ENCODE measurements at places on chromosomes 1 and 21.
A peak's percentile ranks its signal among the peaks of the same experiment; 100 is the strongest.

GRCh38 chr1:97929874-97930851 is 9.3 kb upstream of the DPYD start:
- DNase-seq, result no peak

- no peak for DNase-seq
Observed at GRCh38 chr1:21794656-21795055, 11.7 kb upstream of the USP48 start.

- DNase-seq, result no peak
Observed at GRCh38 chr1:4563586-4563985, 90.8 kb upstream of the AJAP1 start.

DNA sequence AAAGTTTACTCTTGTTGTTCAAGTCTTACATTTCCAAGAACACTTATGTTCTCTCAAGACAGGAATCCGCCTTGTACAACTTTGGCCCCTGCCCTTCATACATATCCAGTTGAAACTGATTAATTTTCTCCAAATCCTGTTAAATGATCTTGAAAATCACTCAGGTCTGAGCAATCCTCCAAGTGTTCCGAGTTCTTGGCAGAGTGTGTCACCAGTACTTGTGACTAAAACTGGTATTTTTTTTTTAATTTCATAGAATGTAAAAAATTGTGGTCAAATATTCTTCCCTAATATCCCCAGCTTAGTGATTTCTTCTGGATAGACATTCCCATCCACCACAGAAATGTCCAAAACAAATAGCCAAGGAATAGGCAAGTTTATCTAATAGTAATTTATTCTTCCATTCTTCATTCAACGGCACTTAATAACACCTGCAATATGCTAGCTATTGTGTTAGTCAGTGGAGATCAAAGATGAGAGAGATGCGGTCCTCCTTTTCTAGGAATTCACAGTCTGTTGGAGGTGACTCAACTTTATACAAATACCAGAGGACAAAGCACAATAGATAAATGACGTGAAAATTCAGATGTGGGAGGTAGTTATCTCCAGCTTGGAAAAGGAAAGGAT is 71.4 kb downstream of the DIRAS3 start:
- DNase-seq, result no peak

GRCh38 chr1:81513796-81514354 is 286.9 kb upstream of the ADGRL2 start:
- DNase-seq, result no peak

DNA sequence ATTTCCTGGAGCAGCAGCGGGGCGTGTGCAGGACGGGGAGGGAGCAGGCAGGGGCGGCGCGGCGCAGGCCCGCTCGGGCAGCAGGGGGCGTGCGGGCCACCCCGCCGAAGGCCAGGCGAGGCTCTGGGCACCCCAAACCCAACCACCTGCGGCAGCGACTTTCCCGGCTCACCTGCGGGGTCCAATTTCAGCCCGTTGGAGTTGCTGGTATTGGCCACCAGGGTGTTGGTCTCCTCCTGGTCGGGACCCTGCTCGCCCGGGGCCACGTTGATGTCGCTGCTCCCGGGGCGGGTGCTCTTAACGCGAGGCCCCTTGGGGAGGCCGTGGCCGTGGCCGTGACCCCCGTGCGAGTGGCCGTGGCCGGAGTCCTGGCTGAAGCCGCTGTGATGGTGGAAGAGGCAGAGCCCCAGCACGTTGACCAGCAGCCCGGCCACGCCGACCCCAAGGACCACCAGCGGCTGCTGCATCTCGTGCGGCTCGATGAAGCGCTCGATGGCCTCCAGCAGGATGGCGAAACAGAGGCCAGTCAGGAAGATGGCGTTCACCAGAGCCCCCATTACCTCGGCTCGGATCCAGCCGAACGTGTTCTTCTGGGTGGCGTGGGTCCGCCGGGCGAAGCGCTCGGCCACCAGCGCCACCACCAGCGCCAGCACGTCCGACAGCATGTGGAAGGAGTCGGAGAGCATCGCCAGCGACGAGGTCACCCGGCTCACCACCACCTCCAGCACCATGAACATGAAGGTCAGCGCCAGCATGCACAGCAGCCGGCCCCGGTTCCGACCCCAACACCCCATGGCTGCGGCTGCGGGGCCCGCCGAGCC is 932 bp downstream of the SLC30A1 start:
- peak; percentile 52 for DNase-seq

- no peak for DNase-seq
Observed at GRCh38 chr1:212852105-212852688, 4.7 kb upstream of the SPATA45 start.

- no peak for DNase-seq
Observed at GRCh38 chr21:33433425-33434114, 30.4 kb downstream of the IFNGR2 start.

DNA sequence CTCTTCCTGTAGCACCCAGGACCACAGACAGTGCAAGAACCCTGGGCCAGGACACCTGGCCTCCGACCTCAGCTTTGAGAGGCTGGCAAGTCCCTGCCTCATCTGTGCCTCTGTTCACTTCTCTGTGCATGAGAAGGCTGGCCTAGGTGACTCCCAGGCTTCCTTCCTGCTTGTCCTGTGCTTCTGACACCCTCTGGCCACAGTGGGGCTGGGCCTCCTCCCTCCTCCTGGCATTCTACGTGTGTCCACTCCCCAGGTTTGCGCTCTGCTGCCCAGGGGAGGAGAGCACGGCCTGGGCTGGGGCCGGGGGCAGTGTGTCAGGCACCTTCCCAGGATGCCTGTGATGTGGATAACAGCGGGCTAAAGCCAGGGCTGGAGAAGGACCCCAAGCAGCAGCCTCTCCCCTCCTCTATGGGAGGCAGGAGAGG is 30.3 kb upstream of the PKP1 start:
- no peak for DNase-seq

DNA sequence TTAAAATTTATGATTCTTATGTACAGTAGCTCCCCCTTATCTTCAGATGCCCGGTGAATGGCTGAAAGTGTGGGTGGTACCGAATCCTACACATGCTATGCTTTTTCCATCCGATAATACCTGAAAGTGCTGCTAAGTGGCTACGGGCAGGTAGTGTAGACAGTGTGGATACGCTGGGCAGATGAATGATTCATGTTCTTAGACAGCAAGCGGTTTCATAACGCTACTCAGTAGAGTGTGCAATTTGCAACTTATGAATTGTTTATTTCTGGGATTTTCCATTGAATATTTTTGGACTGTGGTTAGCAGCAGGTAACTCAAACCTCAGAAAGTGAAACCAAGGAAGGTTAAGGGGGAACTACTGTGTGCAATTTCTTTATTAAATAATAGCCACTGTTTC is 7.5 kb downstream of the PCP4 start:
- DNase-seq, result no peak

DNA sequence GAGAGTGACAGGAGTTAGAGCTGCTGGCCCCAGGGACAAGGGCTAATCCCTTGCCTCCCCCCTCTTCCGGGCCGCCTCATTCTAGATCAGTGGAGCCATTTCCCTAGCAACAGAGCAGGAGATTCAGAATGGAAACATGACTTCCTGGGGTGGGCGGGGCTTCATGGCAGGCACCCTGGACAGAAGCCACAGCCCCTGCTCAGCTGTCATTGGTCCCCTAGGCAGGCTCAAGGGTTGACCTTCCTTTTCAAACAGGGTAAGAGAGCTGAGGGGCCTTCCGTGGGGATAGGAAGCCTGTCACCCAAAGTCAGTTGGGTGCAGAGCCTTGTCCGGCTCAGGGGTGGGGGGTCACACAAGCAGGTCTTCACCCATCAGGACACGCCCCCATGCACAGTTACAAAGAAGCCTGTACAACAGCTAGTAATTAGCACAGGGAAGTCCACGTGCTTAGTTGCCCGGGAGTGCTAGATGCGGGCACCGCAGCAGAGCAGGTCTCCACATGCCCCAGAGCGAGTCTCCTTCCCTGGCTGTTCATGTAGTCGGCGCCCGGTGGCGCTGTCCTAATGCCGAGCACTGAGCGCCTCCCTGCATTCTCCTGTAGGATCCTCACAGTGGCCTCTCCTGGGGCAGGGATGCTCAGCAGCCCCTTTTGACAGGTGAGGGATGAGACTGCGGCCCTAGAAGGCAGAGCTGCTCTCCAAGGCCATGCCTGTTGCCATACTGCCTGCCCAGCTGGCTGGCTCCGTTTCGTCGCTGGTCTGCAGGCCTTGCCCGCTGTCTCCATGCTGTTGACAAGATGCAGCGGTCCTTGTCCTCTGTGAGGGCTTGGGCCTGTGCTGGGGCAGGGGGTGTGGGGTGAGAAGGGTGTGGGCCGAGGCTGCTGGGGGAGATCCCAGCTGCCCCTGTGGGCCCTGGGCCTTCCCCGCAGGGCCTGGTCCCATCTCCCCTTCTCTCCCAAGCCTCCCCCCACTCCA is 5.1 kb downstream of the TMEM201 start:
- no peak for DNase-seq

DNA sequence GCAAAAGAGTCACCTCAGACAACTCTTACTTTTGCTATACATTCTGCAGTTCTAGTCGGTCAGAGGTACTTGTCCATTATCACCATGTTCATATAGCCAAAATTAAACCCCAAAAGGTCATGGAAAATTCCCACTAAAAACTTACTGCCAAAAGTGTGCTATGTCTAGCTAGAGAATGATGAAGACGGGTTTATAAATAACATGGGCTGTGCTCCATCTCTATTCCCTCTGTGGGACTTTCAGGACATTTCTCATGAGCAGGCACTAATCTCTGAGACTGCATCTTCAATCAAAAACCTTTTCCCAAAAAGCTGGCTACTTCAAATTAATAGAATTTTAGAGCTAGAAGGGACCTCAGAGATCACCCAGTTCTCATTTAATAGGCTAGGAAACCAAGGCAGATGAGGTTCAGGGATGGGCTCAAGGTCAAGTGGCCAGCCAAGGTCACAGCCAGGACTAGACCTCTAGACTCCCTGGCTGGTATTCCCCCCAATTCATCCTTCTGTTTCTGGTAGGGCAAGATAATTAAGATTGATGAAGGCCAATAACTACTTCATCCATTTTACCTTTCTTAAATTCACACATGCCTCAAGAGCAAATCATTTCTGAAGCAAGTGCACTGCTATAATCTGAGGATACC is 21.0 kb upstream of the MOB3C start:
- no peak for DNase-seq

- no peak for DNase-seq
Observed at GRCh38 chr1:214843281-214843680, 239.3 kb upstream of the KCNK2 start.

GRCh38 chr1:16205891-16206546 is 6.4 kb downstream of the ARHGEF19 start:
- DNase-seq, result no peak

- DNase-seq, result no peak
Observed at GRCh38 chr1:58626293-58626692, 49.2 kb upstream of the TACSTD2 start.

DNA sequence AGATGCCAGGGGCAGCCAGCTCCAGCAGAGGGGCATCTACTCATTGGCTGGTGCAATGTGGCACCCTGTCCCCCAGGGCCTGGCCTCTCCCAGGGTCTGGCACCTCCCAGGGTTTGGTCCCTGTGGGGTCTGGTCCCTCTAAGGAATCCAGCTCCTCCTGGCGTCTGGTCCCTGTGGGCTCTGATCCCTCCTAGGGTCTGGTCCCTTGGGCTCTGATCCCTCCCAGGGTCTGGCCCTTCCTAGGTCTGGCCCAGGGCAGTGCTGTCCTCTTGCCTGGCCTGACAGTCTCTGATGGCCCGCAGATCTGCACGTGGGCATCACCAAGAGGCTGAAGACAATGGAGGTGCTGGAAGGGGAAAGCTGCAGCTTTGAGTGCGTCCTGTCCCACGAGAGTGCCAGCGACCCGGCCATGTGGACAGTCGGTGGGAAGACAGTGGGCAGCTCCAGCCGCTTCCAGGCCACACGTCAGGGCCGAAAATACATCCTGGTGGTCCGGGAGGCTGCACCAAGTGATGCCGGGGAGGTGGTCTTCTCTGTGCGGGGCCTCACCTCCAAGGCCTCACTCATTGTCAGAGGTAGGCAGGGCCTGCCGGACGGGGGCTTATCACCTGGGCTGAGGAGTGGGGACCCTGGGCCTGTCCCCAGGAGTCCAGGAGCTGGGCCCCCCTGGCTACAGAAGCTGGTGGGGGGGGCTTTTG is 73.9 kb downstream of the OBSCN start:
- DNase-seq, result no peak

DNA sequence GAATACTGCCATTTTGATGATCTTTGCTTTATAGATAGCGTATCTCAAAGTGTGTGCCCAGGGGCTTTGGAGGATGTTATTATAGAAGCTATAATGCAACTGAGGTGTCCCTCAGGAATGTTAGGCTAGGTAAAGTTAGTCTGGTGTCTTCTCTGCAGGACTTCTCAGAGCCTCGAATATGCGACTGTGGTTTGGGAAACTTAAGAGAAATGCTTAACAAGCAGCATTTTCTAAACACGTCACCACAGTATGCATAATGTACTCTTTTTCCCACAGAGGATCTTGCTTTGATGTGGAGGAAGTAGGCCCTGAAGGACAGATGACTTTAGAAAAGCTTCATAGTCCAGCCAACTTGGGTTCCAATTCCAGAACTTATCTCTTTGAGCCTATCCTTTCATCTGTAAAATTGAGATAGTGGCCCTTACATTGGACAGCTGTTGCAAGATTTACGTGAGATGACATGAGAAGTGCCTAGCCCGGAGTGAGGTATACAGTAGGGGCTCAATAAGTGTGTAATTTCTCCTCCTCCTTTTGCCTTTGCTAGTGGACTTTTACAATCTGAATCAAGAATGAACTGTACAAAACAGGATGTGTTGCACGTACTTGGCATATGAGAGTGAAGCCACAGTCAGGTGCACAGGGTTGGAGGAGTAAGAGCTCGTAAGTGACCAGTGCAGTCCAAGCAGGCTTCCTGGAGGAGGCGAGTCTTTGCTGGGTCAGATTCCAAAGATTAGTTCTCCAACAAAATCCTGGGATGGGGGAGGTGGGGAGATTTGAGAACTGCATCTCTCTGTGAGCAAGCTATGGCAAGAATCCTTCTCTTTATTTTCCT is 29.7 kb upstream of the TRABD2B start:
- no peak for DNase-seq

- DNase-seq, result no peak
Observed at GRCh38 chr1:67743072-67743725, 58.2 kb downstream of the GADD45A start.

- no peak for DNase-seq
Observed at GRCh38 chr1:55869065-55869464, 653.9 kb upstream of the USP24 start.

DNA sequence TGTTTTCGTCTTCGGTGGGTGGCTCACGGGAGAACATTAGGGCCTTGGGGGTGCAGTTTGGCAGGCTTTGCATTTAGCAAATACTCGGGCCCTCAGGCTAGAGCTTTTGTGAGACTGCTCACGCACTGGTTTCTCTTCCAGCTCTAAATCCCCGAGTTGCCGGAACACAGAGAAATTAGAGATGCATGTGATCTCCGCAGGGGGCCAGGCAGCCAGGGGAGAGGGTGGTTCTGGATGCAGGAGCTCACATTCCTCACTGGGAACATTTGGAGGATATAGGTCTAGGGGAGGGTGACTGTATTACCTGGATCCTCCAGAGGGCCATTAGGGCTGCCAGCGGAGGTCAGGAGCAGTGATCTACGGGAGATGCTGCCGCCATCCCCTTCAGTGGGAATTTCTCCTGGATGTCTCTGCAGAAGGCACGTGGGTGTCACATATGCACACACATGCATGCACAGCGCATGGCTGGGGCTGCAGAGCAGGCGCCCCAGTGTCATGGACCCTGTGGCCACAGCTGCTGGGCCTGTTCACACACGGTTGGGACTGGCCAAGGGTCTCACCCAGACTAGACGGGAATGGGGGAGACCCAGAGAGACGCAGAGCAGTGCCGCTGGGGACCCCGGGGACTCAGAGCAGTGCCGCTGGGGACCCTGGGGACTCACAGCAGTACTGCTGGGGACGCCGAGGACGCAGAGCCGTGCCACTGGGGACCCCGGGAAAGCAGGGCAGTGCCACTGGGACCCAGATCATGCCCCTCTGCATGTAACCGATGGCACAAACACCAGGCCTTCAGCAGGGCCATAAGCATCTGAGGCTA is 258.7 kb downstream of the CAMTA1 start:
- no peak for DNase-seq

GRCh38 chr1:94683886-94684285 is 136.3 kb upstream of the SLC44A3 start:
- no peak for DNase-seq
